ENCODE measurements at places on chromosomes 6 and 20. TPM values are rescaled to one million over a fixed set of nuclear protein-coding genes. Genes with fewer than 3 reads are reported as not detected.

Gene GRM4
- not detected for total RNA-seq

Gene OR2B6
- total RNA-seq: 0.54 TPM

Gene FAM209B
- total RNA-seq: 0.74 TPM

Gene RPP40
- 19.4 TPM for total RNA-seq

Gene NKAIN4
- not detected for total RNA-seq

Gene UBD
- total RNA-seq: 0.84 TPM

Gene SLPI
- total RNA-seq: not detected

Gene TUBB1
- total RNA-seq: 0.08 TPM

Gene OSER1
- 38.6 TPM for total RNA-seq

Gene XKR7
- total RNA-seq: 0.03 TPM

Gene PAK5
- not detected for total RNA-seq

Gene GNRH2
- 0.61 TPM for total RNA-seq

Gene SLC52A3
- total RNA-seq: not detected

Gene GSTA2
- total RNA-seq: not detected

DNA sequence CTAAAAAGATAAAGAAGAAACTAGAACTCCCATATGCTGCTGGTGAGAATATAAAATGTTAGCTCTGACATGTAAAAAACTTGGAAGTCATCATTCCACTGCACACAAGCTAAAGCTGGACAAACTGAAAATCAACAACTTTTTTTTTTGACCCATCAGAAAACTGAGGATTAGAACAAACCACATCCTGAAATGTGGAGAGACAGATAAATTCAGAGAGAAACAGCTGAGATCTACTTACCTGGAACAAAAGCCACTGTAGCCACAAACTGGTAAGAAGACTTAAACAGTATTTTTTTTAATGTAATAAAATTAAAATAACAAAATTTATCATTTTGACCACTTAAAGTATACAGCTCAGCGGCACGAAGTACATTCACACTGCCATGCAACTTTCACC, 408.5 kb upstream of the RGS17 start:
- no peak for ATAC-seq

DNA sequence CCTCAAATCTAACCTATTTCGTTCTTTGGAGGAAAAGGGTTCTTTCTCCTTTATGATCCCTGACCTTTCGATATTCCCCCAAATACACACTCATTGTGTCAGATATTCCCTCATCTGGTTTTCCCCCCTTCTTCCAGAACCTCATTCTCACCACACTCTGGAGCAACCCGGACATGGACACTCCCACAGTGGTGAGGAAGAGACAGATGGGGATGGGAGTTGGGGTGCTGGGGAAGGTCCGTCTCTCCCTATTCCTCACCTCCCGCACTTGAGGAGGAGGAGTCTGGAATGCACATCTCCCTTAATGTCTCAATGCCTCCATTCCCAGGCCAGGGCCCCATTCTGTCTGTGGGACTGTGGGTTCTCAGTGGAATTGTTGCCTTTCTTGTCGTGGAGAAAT, 1.3 kb downstream of the SLC39A7 start:
- no peak for ATAC-seq

GRCh38 chr6:14070457-14070856, 47.1 kb upstream of the CD83 start:
- ATAC-seq: no peak

GRCh38 chr20:59608871-59609270, 4.5 kb downstream of the PHACTR3 start:
- ATAC-seq: no peak

GRCh38 chr6:54695815-54696214, 150.8 kb upstream of the FAM83B start:
- no peak for ATAC-seq

GRCh38 chr6:155075930-155076695, 81.0 kb downstream of the TIAM2 start:
- ATAC-seq: no peak

DNA sequence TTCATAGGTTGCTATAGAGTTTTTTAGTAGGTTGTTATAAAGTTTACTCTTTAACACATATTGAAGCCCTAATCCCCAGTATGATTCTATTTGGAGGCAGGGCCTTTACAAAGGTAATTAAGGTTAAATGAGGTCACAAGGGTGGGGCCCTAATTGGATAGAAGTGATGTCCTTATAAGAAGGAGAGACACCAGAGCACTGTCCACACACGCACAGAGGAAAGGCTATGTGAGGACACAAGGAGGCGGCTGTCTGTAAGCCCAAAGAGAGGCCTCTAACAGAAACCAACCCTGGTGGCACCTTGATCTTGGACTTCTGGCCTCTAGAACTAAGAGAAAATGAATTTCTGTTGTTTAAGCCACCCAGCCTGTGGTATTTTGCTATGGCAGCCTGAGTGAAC, 98.5 kb downstream of the GJA10 start:
- no peak for ATAC-seq

DNA sequence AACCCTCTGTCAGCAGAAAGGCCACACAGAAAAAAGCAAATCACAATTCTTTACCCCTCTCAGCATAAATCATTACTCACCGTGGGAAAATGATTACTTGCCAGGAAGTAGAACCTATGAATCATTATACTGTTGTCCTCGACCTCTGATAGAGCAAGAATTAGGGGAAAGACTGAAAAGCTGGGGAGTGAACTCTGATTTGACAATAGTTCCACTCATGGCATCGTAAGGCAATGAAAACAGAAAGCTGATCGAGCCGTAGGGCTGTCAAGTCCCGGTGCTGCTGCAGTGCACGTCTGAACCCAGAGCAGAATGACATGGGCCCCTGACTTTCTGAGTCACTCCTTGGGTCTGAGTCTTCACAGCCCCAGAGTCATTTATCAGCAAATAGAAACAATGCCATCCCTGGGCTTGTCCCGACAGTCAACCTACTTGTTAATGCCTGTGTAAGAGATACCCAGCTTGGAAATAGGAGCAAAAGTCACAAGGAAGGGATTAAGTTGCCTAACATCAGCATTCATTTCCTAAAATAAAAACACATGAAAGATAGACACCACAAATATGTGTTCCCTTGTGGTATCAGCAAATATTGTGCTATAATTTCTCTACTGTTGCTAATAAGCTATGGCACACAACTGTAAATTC, 224.8 kb upstream of the MARCKS start:
- peak; percentile 83 for ATAC-seq

DNA sequence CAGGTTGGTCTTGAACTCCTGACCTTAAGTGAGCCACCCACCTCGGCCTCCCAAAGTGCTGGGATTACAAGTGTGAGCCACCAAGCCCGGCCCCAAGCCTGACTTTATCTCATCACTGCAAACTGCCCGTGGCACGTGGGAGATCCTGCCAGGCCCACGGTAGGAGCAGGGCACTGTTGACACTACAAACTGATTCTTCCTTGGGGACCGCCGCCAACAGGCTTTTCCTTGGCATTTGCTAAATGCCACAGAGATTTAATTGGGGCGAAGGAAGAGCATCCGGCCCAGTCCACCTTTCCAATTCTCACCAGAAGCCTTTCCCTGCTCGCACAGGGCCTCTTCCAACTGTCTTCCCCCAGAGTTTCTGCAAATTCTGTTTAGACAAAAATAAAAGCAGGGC, 11.0 kb downstream of the ATP9A start:
- no peak for ATAC-seq

- no peak for ATAC-seq
Observed at GRCh38 chr6:39056681-39057080, 8.1 kb downstream of the GLP1R start.

DNA sequence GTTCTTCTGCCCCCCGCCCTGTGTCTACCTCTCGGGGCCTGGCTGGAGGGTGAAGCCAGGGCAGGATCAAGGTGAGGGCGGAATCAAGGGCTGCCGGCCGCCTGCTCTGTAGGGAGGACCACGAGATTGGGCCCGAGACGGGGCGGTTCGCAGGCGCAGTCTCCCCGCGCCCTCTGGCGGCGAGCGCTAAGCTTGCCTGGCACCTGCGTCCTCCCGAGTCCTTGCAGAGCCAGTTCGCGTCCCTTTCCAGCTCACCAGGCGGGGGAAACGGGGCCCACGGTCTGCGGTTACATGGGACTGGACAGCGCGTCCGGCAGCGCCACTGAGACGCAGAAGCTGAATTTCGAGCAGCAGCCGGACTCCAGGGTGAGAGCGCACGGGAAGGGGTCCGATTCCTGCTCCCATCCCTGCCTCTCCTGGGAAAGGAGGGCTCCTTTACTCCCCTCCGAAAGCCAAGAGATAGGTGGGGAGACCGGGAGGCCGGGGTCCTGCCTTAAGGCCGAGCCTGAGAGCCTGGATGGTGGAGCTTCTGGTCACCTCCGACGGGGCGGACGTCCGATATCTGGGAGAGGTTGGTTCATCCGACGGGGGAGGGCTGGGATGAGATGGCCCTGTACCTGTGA, 3.6 kb upstream of the MATN4 start:
- peak; percentile 87 for ATAC-seq

GRCh38 chr6:141199074-141199473, 933.7 kb upstream of the GJE1 start:
- no peak for ATAC-seq

- ATAC-seq: no peak
Observed at GRCh38 chr6:42571611-42572342, 7.9 kb downstream of the UBR2 start.

GRCh38 chr20:50872560-50873425, 58.4 kb downstream of the ADNP start:
- no peak for ATAC-seq

DNA sequence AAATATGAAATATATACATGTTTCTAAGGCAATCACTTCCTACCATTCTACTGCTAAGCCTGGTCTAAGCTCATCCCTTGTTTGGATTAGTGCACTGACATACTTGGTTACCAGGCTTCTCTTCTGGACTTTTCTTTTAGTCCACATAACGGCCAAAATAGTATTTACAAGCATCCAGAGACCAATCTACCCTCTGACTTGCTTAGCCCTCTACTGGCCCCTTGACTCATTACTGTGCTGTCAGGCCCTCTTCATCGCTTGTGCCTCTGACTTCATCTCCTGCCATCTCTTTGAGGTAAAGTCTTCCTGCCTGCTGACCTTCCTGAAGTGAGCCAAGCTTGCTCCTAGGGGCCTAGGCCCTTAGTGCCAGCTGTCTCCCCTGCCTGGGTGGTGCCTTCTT, 35.1 kb downstream of the TULP4 start:
- ATAC-seq: no peak

- ATAC-seq: no peak
Observed at GRCh38 chr20:47720636-47721427, 64.4 kb downstream of the SULF2 start.

DNA sequence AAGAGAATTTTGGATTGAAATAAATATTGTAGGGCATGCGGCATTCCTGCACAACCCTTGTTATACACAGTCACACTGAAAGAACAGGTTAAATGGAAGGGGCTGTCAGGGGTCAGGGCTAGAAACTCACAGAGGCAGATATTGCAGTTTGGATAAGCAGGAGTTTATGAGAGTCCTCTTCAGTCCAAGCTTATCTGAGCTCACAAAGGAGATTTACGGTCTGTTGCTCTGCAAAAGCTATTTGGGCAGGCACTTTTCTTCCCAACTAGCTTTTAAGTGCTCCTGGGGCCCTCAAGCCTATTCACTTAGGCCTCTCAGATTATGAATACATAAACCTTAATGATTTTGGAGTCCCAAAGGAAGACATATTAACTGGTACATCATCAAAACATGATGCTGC, 156.2 kb downstream of the SOX4 start:
- no peak for ATAC-seq

DNA sequence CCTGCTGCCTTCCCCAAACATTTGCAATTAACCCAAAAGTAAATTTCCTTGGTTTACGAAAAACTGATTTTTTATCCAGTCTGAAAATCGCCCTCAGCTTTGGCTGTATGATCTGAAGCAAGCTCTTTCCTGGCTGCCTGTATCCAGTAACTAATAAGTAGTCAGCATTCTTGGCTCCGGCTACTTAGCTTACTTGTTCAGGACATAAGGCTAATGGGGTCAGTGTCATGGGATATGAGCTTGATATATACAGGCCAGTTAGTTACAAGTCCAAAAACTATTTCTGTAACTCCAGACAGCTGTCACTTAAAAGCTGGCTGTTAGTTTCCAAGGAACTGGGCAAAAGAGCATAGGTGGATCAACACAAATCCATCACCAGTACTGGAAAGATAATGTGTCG, 56.2 kb downstream of the KHDC1L start:
- ATAC-seq: no peak

GRCh38 chr6:125340991-125341390, 39.2 kb upstream of the HDDC2 start:
- no peak for ATAC-seq

GRCh38 chr6:11113038-11113437, 1.5 kb upstream of the ERVFRD-1 start:
- no peak for ATAC-seq

GRCh38 chr6:159077123-159077522, 32.3 kb upstream of the TAGAP start:
- peak; percentile 53 for ATAC-seq

DNA sequence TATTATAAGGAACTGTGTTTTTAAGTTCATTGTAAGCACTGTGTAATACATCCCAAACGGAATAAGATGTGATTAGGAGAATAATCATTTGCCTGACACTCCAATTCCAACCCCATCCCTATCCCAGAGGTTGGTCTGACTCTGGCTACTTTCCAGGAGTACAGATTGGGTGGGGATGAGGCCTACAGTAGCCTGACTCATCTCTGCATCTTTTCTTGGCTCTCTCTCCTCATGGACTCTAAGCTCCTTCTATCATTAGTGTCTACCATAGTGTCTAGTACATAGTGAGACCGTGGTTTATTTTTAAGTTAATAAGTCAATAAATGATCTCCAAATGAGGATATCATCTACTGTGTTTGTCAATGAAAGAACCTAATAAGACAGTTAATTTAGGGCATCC, 92.2 kb upstream of the CNKSR3 start:
- no peak for ATAC-seq

Data from activated T-helper 17 cell treated with anti-CD3 and anti-CD28 coated beads, Interleukin-2, amount 50 U/mL, for 72 hours (primary cell).